ENCODE measurements at places on chromosomes 1 and 21. TPM values are rescaled to one million over a fixed set of nuclear protein-coding genes. Genes with fewer than 3 reads are reported as not detected.

NPL gene
- polyA plus RNA-seq = 30.7 TPM

MARK1 gene
- 4.9 TPM for polyA plus RNA-seq

GRCh38 chr1:42847721-42848460 is 1.5 kb downstream of the ZNF691 start:
- DNase-seq = no peak

GRCh38 chr1:36440044-36440443 is 10.2 kb downstream of the OSCP1 start:
- no peak for DNase-seq

- DNase-seq = no peak
Observed at GRCh38 chr1:8096105-8097011, 70.2 kb upstream of the ERRFI1 start.

- no peak for DNase-seq
Observed at GRCh38 chr1:216422821-216423520, at the start of gene USH2A. USH2A (minus strand) TSS chr1:216423448; CDS start chr1:216422336, 1,112 bp downstream.

DNA sequence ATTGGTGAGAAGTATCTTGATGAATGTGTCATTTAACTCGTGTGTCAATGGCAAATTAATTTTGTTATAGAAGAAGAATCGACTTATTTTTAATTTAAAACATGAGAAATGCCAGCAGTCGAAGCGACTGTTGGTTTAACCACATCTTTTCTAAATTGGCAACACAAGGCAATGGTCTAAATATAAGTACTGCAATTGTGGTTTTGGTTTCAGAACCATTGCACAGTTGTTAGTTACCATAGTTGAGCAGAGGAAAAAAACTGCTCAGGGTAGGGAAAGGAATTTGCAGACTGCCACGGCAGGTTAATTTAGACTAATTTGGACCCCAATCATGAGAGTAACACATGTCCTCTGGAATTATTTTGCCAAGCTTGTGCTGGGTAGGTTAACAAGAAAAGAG is 185.6 kb upstream of the RUNX1 start:
- no peak for DNase-seq

- DNase-seq = no peak
Observed at GRCh38 chr1:91798241-91798648, 87.7 kb downstream of the TGFBR3 start.

DNA sequence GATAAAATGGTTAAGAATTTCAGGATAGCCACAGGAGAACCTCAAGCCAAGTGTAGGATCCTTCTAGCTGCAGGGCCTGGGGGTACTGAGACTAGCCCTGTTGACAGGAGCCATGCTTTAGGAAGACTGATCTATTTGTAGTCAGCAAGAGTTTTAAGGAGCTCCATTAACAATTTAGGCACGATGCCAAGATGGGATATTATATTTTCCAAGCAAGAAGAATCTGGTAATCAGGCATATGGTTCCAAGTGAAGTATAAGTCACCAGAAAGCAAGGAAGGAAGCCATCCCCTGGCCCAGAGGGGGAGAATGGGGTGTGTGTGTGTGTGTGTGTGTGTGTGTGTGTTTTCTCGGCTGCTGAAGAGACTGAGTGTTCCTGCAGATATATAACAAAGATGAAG is 7.0 kb downstream of the IFNAR2 start:
- DNase-seq = no peak

GRCh38 chr21:34365809-34366208 is 2.0 kb downstream of the KCNE2 start:
- no peak for DNase-seq

DNA sequence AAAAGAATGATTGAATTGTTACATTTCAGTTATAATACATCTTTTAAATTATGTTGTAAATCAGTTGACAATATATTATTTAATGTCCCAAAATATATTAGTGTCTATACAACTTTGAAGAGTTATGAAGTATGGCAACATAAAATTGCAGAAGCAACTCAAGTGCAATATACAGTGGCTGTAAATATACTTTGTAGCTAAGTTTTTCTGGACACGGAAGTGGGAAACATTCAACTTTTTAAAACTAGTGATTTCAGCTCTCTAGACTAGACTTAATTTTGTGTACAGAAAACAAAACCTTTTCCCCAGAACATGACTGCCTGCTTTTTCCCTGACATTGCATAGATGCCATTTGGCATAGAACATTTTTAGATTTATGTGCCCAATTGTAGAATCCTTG is 29.5 kb upstream of the ABCG1 start:
- no peak for DNase-seq

GRCh38 chr1:171990371-171990770 is 149.1 kb downstream of the DNM3 start:
- no peak for DNase-seq

GRCh38 chr1:42461196-42461595 is 1.9 kb upstream of the CCDC30 start:
- no peak for DNase-seq

Data from thymus (tissue), 14 donors.